ENCODE measurements at places on chromosomes 6 and 20.

DNA sequence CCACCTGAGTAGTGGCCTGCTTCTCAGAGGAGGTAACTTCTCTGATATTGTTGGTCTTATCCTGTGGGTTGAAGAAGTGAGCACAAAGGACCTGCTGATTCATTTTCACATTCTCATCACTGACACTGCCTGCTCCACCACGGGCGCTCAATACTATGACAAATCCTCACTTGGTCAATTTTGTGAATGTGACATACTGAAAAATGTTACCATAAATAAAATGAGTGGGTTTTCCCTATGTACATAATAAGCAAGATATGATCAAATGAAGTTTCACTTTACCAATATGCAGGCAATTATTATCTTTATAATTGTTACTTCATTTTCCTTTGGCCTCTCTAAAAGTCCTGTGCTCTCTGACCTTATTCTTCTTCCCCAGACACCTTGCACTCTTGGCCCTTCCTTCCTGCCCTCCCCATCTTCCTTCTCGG lies 71.5 kb upstream of the RIPOR2 start:
- DNase-seq: no peak

DNA sequence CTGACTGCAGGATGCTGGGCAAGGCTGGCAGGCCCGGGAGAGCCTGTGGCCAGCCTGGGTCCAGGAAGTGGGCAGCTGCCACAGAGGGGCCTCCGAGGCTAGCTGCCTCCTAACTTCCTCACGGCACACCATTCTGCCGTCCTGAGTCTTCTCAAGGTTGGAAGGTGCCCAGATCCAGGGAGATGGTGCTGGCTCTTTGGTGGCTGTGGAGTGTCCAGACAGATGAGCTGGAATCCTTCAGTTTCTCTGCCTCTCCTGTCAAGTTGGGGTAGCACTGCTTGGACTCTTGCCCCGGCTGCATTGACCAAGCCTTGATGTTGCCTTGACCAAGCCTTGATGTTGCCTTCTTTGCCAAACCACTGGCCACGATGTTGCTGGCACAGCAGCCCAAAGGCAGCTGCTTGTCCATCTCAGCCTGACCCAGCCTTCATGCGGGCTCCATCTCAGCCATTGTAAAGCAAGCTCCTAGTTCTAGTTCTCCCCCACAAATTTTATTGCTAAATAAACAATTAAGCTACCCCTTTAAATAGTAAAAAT lies 75.1 kb upstream of the AFDN start:
- no peak for DNase-seq

DNA sequence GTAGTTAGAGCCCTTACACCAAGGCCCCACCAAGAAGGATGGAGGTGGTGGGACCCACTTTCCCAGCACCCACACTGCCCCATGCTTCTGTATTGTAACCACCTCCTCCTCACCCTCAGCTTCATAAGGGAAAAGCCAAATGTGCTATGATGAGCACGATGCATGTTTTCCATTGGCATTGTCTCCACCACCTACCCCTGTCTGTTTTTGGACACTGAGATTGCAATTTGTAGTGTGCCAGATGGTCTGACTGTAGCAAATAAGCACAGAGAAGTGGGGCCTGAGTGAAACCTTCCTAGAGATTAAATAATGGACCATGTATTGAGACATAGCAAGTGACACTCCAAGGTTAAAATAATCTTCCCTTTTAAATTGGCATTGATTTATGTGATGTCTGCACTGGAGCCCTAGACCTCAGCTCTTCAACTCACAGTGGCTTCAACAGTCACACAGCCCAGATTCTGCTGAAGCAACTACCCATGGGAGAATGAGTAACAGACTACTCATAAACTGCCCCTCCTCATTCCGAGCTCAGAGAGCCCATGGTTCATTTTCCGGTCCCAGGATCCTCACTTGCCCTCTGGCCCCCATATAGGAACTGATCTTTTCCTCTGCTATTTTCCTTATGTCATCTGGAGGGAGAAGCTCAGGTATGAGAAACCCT lies 177.9 kb downstream of the COL9A1 start:
- DNase-seq: peak; percentile 50

GRCh38 chr20:35582131-35582530 lies 33.5 kb upstream of the SPAG4 start:
- DNase-seq: no peak

- DNase-seq: no peak
Observed at GRCh38 chr6:41372832-41373626, 37.6 kb downstream of the NCR2 start.

Data from SK-N-DZ (cell line).